ENCODE measurements at places on chromosomes 7 and 10.

GRCh38 chr10:117222552-117222951 lies 18.4 kb upstream of the SLC18A2 start:
- DNase-seq, result no peak

DNA sequence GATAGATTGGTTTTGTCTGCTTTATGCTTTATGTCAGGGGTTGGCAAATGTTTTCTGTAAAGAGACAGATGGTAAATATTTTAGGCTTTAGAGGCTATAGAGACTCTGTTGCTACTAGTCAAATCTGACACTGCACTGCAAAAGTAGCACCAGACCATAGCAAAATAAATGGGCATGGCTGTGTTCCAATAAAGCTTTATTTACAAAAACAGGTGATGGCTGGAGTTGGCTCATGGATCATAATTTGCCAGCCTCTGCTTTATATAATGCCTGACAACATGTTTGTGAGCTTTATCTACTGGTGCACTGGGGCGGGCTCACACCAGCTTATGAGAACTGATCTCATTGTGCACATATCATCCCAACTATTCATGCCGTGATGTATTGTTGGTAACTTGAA lies 120.1 kb downstream of the PLXDC2 start:
- no peak for DNase-seq

GRCh38 chr7:30472784-30473775 lies 5.5 kb downstream of the NOD1 start:
- DNase-seq, result no peak

DNA sequence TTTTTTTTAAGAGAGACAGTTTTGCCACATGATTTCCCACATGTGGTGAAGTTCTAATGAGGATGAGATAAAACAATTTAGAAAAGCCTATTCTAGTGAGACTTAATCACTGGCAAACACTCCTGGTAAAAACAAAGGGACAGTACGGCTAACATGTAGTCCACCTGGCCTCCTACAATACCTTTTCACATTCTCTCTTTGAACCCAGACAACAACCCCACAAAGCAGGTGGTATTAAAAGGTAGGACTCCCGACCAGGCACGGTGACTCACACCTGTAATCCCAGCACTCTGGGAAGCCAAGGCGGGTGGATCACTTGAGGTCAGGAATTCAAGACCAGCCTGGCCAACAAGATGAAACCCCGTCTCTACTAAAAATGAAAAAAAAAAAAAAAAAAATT lies 12.4 kb downstream of the PARD3 start:
- no peak for DNase-seq

GRCh38 chr10:6009150-6009549 lies 31.8 kb upstream of the IL15RA start:
- DNase-seq, result no peak

GRCh38 chr10:93070378-93071176 lies 3.1 kb upstream of the CYP26A1 start:
- no peak for DNase-seq

DNA sequence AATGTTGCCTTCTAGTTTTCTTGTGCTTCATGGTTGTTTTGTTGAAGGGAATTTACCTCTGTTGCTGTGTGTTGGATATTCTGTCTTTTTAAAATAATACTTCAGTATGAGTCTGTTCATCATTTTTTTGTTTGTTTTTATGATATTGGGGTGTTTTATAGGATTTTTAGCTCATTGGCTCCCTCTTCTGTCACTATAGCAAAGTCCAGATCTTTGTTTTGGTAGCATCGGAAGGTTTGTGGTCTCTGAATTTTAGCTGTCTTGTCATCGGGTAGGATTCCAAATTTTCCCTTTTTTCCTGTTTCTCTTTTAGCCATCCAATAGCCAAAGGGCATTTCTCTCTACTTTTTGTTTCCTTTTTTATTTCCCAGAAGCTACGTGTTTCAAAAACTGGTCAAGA lies 91.4 kb downstream of the EXOC4 start:
- DNase-seq, result no peak

GRCh38 chr7:121957626-121958025 lies 84.7 kb downstream of the PTPRZ1 start:
- DNase-seq, result no peak

- DNase-seq, result no peak
Observed at GRCh38 chr10:130985158-130985753, 326.3 kb downstream of the TCERG1L start.
